NCI-H774 (cell line): ENCODE measurements at places on chromosomes 7 and 10.

DNA sequence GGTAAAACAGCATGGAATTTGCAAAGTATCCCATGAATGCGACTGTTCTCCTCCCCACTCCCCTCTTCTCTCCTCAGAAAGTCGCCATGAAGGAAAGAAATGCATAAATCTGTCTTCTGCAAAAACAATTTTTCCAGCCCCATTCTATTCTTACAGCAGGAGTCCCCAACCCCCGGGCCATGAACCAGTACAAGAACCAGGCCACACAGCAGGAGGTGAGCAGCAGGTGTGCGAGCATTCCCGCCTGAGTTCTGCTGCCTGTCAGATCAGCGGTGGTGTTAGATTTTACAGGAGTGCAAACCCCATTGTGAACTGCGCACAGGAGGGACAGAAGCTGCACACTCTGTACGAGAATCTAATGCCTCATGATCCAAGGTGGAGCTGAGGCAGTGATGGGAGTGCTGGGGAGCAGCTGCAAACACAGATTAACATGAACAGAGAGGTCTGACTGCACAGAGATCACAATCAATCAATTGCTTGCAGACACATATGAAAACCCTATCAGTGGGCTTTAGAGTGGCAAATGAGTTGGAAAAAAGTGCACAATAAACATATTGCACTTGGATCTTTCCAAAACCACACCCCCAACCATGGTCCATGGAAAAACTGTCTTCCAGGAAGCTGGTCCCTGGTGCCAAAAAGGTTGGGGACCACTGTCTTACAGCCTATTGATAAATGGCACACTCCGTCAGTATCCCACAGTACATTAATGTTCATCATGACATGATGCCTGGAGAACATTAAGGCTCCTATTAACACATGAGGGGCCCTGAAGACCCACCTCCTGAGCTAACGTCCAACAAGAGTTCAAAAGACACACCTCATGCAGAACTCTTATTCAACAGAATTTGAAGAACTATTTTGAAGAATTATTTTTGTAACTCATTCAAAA lies 205.0 kb downstream of the PTPRN2 start:
- no peak for DNase-seq

DNA sequence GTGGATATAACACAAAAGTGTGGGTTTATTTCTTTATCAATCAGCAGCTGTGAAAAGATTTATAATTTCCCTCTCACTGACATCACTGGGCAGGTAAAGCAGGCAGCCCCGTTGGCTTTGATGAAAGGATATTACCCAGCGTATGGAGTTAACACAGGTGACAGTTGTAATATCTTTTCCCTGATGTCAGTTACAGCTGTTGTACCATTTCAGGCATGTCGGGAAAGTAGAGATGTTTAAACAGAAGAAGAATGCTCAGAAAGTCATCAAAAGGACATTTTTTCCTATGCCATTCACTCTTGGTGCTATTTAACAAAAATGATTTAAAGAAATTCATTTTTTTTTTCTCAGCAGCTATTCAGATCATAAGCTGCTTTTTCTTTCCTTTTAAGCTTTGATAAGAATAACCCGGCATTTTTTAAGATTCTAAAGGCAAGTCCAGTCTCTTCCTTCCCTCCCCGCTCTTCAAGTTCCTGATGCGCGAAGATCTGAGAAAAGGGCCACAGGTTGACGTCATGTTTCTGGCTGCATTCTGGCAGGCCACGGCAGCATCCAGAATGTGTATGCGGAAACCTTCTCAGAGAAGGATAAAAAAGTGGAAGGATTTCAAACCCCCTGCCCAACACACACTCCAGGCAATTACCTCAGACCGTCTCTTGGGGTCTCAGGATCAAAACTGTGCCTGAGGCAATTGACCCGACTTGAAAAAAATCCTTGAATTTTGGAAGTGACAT lies 32.5 kb upstream of the ADAM12 start:
- DNase-seq: no peak

- DNase-seq: no peak
These were observed 253.1 kb downstream of the FZD1 start for GRCh38 chr7:91517201-91517785.

DNA sequence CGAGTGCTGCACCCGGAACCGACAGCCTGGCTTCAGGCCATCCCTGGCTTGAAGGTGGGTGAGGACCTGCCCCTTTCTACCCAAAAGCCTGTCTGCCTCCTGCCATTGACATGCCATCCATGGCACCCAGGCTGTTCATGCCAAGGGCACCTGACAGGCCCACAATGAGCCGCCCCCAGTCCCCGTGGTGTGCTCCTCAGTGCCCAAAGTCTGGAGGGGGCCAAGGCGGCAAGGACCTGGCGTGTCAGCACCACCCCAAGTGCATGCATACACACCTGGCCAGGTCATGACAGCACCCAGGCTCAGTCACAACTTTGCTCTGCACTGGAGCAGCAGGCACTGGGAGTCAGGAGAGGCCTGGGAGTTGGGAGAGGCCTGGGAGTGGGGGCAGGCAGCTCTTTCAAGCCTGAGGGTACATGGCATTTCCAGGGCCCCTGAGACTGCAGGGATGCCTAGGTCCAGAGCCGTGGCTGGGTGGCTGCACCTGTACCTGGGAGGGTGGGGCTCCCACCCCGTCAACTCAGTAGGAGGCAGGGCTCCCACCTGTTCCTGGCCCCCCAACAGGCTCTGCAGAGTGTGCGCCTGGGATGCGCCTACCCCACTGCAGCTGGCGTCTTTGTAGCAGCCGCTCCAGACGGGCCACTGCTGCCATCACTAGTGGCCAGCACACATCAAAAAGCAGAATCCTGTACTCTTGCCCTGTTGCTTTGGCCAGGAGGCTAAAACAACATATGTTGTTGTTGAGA lies 71.7 kb downstream of the ZNF467 start:
- DNase-seq: no peak

DNA sequence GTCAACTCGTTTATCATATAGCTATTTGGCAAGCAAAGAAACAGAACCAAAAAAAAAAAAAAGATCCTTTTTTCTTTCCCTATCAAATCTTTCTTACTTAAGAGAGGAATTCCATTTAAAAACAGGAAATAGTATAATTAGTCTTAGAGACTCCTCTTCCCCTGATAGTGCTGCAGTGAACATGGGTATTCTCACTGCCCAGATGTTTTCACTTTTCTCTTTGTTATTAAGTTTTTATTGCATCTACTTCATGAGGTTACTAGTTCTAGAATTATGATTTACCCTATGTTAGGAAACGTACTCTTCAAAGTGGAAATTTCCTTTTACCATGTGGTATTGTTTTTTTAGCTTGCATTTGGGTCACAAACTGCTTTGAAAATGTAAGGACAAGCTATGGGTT lies 8.5 kb downstream of the CASP2 start:
- no peak for DNase-seq

DNA sequence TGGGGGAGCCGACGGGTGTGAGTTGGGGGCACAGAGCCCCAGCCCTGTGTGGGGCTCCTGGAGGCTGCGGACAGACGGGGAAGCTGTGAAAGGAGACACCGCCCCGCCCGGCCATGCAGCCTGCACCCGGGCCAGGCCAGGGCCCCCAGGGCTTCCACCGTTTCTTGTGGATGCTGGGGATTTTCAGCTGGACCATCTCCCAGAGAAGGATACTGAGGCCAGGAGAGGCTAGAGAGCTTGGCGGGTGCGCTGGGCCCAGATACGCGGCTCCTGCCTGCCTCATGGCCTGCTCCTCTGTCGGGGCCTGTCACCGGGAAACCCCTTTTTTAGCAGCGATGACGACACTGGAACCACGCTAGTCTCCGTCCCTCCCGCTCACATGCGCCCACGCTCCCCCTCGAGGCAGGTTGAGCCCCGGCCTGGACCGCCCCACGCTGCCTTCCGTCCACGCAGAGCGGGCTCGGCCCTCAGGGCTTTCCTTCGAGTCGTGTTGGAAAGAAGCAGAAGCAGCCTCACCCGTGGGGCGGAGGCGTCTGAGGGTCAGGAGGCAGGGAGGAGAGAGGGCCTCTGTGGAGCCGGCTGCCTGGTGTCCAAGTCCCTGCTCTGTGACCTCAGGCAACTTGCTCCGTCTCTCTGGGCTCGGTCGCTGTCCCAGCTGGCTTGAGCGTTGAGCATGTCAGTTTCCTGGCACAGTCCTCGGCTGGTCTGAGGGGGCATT lies 11.7 kb downstream of the TMEM184A start:
- no peak for DNase-seq

DNA sequence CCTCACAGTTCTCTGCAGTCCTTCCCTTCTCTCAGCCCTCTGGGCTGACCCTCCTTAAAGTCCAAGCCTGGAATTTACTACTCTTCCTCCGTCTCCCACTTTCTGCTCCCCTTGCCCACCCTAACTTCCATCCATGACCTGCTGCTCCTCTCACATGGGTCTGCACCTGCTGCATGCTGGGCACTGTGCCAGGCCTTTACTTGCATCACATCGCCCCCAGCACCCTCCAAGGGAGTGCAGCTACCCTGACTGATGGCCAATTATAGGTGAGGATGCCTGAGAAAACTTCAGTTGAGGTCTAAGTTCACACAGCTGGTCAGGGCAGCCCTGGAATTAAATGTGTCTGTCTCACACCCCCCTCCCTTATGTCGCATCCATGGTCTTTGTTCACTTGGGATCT lies 53.6 kb upstream of the ZPBP start:
- peak; percentile 29 for DNase-seq
